ENCODE measurements at places on chromosomes 5 and 9.

DNA sequence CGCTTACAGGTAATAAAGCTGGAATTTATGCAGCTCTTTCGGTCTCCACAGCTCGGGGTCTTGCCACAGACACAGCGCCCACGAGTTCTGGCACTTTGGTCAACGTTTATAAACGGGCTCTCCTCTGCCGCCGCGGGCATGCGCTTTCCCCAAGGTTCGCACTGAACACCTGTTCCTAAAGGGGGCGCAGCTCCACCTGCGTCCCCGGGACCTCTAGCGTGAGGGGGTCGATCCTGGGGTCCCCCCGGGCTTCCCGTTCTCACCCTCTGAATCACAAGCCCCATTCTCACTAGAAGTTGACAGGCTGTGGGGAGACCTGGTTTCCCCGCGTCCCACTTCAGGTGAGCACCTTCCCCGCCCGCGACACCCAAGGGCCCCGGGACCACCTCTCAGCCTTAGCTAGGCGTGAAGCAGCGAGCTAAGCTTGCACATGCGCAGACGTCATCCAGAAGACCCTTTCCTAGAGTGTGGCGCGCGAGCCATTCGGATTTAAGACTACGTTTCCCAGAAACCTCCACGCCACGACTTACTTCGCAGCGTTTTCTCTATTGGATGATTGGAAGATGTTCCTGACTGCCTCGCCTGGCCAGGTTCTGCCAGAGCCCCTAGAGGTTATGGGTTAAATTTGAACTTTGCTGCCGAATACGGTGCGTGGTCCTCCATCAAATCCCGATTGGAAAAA is 21.3 kb upstream of the ZNF782 start:
- DNase-seq, result peak; percentile 96

DNA sequence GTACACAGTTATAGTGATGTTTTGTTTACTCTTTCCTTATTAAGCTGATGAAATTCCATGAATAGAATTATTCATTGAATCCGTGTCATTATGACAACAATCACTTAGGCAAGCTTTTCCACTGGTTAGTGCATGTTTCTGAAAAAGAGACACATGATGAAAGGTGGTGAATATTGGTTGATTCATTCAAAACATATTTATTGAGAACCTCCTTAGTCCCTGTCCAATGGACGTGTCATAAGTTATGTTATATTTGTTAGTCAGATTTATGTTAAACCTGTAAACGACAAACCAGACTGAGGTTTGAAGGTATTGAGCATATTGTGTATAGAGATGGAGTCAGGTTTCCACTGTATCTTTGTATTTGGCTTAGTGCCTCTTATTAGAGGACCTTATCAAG is 1888.9 kb upstream of the CDH6 start:
- DNase-seq, result no peak

DNA sequence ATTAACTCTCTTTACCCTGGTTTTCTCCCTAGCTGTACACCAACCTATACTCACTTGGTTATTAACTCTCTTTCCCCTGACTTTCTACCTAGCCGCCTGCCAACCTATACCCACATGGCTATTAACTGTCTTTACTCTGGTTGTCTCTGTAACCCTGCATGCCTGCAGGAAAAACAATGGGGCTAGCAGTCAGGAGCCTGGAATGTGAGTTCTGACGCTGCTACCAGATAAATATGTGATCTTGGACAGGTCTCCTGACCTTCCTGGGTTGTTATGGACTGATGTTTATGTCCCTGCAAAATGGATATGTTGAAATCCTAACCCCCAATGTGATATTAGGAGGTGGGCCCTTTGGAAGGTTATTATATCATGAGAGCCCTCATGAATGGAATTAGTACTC is 119.2 kb downstream of the SMARCA2 start:
- no peak for DNase-seq

GRCh38 chr5:565782-566440 is 41.7 kb upstream of the SLC9A3 start:
- DNase-seq, result no peak

DNA sequence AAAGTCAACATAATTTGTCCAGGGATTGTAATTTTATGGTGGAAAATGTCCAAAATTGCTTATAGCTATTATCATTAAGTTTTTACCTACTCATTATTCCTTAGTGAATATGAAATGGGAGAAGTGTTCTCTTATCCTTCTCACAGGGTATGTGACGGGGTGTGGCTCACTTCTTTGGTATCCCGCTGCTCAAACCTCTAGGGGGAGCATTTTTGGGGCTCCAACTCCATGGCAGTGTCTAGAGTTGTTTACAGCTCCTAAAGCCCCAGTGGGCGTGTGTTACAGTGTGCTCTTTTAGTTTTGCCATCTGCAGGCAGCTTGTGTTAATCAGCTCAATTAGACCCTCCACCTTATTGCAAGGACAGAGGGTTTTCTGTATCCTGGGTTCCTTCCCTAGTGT is 89.4 kb downstream of the CDKN2A start:
- DNase-seq, result no peak

DNA sequence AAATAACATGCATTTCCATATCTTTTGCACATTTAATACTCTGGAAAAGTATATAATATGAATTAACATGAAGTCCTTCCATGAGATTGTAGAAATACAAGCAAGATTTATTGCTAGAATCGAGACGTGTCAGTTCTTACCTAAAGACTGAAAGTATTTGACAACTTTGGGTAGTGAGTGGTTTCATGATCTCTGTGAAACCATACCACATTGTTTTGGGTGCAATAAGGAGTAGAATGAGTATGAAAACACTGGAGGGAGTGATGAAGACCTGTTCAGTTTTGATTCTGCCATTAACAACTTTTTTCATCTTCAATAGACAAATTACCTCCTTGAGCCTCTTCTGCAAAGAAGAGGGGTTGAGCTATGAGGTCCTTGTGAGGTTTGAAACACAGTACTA is 133.7 kb downstream of the NUDT12 start:
- no peak for DNase-seq

All from NCI-H1694 treated with DMSO at 0.1 percent for 48 hours (cell line).